ENCODE measurements at places on chromosomes 16 and 17.

- no peak overlapping the region for H3K4me3 ChIP-seq
- H3K4me1 ChIP-seq = no peaks in the 10 kb centered on the region
- DNase-seq = no peak
- H3K27me3 ChIP-seq = no peaks in the 10 kb centered on the region
- H3K36me3 ChIP-seq = no peaks in the 10 kb centered on the region
These were observed 165.7 kb downstream of the SHISA6 start for GRCh38 chr17:11406716-11407115.

DNA sequence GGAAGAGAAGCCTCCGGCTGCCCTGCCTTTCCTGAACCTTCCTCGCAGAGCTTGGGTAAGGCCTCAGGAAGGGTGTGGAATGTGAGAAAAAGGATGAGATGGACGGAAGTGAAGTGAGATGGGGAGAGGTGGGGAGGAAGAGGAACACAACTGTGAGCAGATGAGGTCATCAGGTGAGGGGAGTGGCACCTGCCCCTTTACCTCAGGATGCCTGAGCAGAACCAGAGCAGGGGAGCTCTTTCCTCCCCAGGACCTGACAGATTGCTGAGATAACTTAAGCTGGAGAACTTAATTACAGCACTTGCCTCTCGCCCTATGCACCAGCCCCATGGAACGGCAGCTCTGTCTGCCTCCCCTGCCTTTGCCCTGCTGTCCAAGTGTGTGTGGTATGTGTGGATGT lies 29.8 kb downstream of the TMEM132E start:
- no peaks in the 10 kb centered on the region for H3K4me1 ChIP-seq
- no peak for DNase-seq
- H3K4me3 ChIP-seq = no peak overlapping the region
- H3K27me3 ChIP-seq = peaks cover 56% of the 10 kb centered on the region
- H3K27ac ChIP-seq = no peak overlapping the region
- H3K36me3 ChIP-seq = no peaks in the 10 kb centered on the region

DNA sequence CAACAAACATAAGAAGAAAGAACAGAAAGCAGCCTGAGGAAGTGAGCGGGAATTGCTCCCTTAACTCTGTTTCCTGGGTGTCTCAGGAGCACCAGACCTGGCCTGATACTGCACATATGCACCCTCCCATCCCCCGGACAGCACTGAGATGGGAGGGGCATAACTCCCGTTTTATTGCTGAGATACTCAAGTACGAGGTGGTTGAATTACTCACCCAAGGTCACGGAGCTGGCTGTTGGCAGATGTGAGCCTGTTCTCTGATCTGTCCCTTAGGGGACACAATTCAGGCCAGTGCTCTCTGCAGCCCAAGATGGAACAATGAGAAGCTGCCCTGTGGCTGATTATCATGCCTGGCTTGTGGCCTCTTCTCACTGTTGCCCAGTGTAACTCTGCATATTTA lies 9.1 kb upstream of the MED9 start:
- H3K4me1 ChIP-seq = no peaks in the 10 kb centered on the region
- no peak for DNase-seq
- no peaks in the 10 kb centered on the region for H3K36me3 ChIP-seq
- H3K27ac ChIP-seq = no peak overlapping the region
- peak overlapping the region; percentile 17 for H3K4me3 ChIP-seq

GRCh38 chr16:86662195-86662594 lies 83.8 kb downstream of the FOXL1 start:
- H3K27me3 ChIP-seq = peaks cover 3% of the 10 kb centered on the region
- H3K4me1 ChIP-seq = peaks cover 9% of the 10 kb centered on the region
- peak; percentile 76 for DNase-seq

DNA sequence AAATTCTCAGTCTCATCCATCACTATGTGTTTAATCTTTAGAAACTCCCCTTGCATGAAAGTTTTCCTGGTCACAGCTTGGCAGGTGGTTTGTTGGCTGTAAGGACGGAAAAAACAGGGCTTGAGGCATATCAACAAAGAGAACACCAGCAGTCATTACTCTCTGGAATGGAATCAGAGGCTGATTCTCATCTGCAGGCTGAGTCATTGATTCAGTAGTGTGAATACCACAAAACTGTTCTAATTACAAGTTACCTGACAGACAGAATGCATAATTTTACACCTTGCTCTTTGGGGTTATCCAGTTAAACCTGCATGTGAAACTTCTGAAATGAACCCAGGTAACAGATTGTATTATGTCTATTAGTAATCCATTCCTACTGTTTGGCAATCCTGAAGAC lies 11.5 kb upstream of the SLFN12L start:
- no peak overlapping the region for H3K27ac ChIP-seq
- H3K27me3 ChIP-seq = peaks cover 31% of the 10 kb centered on the region
- no peaks in the 10 kb centered on the region for H3K4me1 ChIP-seq
- DNase-seq = no peak
- H3K36me3 ChIP-seq = no peaks in the 10 kb centered on the region
- H3K4me3 ChIP-seq = no peak overlapping the region

DNA sequence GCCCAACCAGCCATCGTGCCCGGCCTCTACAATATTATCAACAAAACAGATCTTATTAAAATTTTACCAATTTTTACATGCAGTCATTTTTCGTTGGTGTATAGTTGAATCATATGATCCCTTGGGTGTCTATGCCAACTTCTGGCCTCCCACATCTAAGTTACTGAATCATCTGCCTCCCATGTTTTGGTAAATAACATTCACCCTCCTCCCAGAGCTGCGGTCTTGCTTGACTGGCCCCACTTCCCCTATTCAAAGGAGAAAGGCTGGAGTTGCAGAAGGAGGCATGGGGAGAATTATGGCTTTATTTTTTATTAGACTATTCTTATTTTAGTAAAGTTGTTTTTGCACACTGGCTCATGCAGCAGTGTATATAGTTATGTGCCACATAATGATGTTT lies 18.5 kb upstream of the CCL23 start:
- peaks cover 29% of the 10 kb centered on the region for H3K27me3 ChIP-seq
- H3K27ac ChIP-seq = no peak overlapping the region
- no peaks in the 10 kb centered on the region for H3K4me1 ChIP-seq
- no peaks in the 10 kb centered on the region for H3K36me3 ChIP-seq
- H3K4me3 ChIP-seq = no peak overlapping the region

DNA sequence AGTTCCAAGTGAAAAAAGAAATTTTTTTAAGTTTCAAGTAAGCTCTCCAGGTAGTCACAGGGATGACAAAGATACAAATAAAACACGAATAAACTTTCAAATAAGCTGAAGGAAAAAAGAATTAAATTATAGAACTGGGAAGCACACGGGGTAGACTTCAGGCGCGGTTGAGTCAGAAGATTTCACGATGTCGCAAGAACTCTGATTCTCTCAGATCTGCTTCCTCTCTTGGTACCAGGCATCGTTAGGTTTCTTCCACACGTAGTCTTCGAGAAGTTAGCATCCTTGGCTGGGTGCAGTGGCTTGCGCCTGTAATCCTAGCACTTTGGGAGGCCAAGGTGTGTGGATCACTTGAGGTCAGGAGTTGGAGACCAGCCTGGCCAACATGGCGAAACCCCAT lies 784.1 kb upstream of the RBFOX1 start:
- H3K27me3 ChIP-seq = no peaks in the 10 kb centered on the region
- H3K4me1 ChIP-seq = no peaks in the 10 kb centered on the region
- no peak overlapping the region for H3K27ac ChIP-seq
- no peak overlapping the region for H3K4me3 ChIP-seq
- no peaks in the 10 kb centered on the region for H3K36me3 ChIP-seq

- peak; percentile 60 for DNase-seq
- H3K27ac ChIP-seq = no peak overlapping the region
- H3K4me1 ChIP-seq = no peaks in the 10 kb centered on the region
- H3K4me3 ChIP-seq = no peak overlapping the region
- H3K36me3 ChIP-seq = peaks cover 24% of the 10 kb centered on the region
- no peaks in the 10 kb centered on the region for H3K27me3 ChIP-seq
These were observed 18.6 kb downstream of the RAD51C start for GRCh38 chr17:58710948-58711552.

All from mesenchymal stem cell (in vitro differentiated cells and primary cell).